ENCODE measurements at places on chromosomes 7 and 10.
A peak's percentile ranks its signal among the peaks of the same experiment; 100 is the strongest.

DNA sequence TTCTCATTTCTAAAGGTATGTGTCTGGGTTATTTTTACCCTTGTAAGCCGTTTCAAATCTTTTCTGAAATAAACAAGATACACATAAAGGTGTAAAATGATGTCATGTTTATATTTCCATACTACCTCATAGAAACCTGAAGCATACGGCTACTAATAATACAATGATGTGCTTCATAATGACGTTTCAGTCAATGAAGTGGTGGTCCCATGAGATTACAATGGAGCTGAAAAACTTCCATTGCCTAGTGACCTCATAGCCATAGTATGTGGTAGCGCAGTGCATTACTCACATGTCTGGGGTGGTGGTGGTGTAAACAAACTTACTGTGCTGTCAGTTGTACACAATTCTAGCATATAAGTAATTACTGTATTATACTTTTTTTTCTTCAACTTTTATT is 24.9 kb downstream of the EPDR1 start:
- H3K4me1 ChIP-seq, result no peaks in the 10 kb centered on the region
- no peaks in the 10 kb centered on the region for H3K36me3 ChIP-seq
- H3K27ac ChIP-seq, result no peak overlapping the region
- no peaks in the 10 kb centered on the region for H3K27me3 ChIP-seq

- no peak overlapping the region for H3K27ac ChIP-seq
- no peak for DNase-seq
- no peaks in the 10 kb centered on the region for H3K4me1 ChIP-seq
- no peaks in the 10 kb centered on the region for H3K27me3 ChIP-seq
- H3K36me3 ChIP-seq, result no peaks in the 10 kb centered on the region
Measured at GRCh38 chr7:142943706-142944268, 4.5 kb downstream of the LLCFC1 start.

GRCh38 chr7:152145853-152146466 is 120.5 kb downstream of the GALNT11 start:
- H3K4me3 ChIP-seq, result no peak overlapping the region
- H3K27me3 ChIP-seq, result no peaks in the 10 kb centered on the region
- H3K27ac ChIP-seq, result no peak overlapping the region

- H3K4me3 ChIP-seq, result no peak overlapping the region
- peaks cover 5% of the 10 kb centered on the region for H3K4me1 ChIP-seq
- no peaks in the 10 kb centered on the region for H3K36me3 ChIP-seq
- H3K27ac ChIP-seq, result no peak overlapping the region
- DNase-seq, result no peak
- peaks cover 5% of the 10 kb centered on the region for H3K27me3 ChIP-seq
Measured at GRCh38 chr7:101598422-101598985, 30.6 kb downstream of the MYL10 start.

DNA sequence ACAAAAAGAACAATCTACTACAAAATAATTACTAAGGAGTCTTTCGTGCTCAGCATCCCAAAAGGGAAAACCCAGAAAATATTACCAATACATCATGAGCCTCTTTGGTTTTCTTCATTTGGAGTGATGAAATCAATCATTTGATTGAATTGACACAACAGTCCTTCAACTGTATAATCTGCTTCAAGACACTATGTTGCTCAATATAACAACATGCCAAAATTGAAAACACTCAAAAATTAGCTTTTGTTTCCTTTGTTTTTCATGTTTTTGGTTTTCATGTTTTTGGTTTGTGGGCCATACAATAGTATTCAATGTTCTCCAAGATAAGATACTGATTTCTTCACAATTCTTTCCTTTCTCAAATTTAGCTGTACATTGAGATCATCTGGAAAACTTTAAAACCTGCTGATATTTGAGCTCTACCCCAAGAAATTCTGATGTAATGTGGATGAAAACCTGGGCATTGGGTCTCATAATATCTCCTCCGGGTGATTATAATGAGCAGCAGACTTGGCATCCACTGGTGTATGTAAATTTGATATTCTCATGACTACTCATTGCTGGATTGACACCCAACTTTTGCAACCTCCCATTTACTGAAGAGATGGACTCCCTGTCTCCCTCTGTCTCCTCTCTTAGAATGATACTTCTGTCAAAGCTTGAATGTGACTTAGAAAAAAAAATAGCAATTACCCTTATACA is 4.6 kb downstream of the SOSTDC1 start:
- no peak for DNase-seq
- no peaks in the 10 kb centered on the region for H3K36me3 ChIP-seq
- H3K27me3 ChIP-seq, result no peaks in the 10 kb centered on the region
- no peak overlapping the region for H3K4me3 ChIP-seq
- no peaks in the 10 kb centered on the region for H3K4me1 ChIP-seq

DNA sequence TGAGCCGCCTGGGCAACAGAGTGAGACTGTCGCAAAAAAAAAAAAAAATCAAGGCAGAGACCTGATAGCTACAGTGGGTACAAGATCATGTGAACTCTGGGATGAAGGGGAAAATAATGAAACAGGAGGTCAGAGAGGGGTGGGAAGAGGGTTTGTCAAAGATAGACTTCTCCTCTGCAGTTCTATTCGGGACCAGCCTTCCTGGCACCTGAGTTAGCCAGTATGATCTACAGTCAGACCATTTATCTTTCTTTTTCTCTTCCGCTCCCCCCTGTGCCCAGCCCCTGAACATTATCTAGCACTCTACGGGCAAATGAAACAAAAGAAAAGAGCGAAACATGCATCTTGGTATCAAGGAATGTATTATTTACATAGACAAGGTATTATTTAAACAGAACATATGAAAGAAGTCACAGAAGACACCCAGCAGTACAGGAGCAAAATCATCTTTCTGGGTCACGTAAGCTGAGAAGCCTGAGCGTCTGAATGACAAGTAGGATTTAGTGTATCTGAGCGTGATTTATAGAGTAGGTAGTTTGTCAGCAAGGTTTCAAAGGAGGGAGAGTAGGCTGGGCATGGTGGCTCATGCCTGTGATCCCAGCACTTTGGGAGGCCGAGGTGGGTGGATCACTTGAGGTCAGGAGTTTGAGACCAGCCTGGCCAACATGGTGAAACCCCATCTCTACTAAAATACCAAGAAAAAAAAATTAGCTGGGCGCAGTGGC is 109.0 kb downstream of the PRKCQ start:
- no peaks in the 10 kb centered on the region for H3K36me3 ChIP-seq
- peaks cover 4% of the 10 kb centered on the region for H3K27me3 ChIP-seq
- H3K4me3 ChIP-seq, result no peak overlapping the region
- no peak overlapping the region for H3K27ac ChIP-seq
- H3K4me1 ChIP-seq, result peaks cover 15% of the 10 kb centered on the region

GRCh38 chr7:142753366-142753765 is 4.1 kb downstream of the PRSS1 start:
- no peaks in the 10 kb centered on the region for H3K36me3 ChIP-seq
- H3K4me1 ChIP-seq, result no peaks in the 10 kb centered on the region
- DNase-seq, result no peak
- H3K4me3 ChIP-seq, result no peak overlapping the region
- H3K27me3 ChIP-seq, result no peaks in the 10 kb centered on the region

DNA sequence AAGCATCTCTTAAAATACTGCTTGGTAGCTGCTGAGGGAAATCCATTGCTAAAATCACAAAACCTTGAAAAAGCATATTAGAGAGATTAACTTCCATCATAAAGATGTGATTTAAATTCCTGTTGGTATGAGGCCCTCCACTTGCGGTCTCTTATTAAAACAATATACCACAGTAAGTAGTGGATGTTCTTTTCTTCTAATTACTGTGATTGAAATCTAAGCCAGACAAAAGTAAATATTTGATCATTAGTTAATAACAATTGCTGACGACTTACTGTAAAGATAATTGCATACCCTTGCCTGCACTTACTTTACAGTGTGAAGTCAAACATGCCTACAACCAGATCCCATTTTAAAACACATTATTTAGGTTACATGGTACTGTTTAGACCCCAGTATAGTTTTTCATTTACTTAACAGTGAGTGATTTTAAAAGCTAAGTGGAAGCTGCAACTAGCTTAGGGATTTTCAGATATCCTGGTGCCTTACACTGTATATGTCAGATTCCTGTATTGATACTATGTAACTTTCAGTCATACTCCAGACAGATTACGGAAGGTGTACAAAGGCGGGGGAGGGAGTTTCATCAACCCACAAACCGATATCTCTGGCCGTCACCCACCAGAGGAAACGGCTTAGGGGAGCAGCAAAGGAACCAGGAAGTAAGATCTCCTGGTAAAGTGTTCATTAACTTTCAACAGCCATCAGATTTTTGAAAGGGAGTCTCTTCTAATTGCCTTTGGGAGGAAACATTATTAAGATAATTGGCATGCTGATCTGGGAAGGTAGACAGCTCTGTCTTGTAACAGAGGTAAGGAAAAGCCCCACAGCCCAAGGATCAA is 986 bp downstream of the NRP1 start:
- H3K27ac ChIP-seq, result no peak overlapping the region
- peaks cover 14% of the 10 kb centered on the region for H3K4me1 ChIP-seq
- peak; percentile 13 for DNase-seq
- H3K4me3 ChIP-seq, result peak overlapping the region; percentile 22
- H3K36me3 ChIP-seq, result no peaks in the 10 kb centered on the region
- peaks cover 29% of the 10 kb centered on the region for H3K27me3 ChIP-seq

DNA sequence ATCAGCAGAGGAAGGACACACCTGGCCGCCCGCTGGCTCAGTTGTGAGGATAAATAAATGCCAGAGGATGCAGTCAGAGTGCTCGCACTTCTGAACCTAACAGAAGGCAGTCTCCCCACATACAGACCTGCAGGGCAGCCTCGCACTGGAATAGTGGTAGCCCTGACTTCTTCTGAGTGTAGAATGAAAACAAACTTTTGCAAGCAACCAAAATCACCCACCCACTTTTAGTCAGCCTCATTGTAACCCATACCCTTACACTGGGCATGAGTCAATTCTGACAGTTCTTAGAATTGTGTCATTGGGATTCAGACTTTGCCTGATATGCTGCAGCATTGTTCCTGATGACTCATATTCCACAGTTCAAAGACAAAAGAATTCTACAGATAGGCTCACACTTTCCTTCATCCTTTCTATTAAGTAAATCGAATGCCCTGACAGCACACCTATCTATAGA is 167.0 kb upstream of the CDK1 start:
- no peaks in the 10 kb centered on the region for H3K27me3 ChIP-seq
- no peak overlapping the region for H3K4me3 ChIP-seq
- no peak for DNase-seq
- no peaks in the 10 kb centered on the region for H3K36me3 ChIP-seq
- no peaks in the 10 kb centered on the region for H3K4me1 ChIP-seq

DNA sequence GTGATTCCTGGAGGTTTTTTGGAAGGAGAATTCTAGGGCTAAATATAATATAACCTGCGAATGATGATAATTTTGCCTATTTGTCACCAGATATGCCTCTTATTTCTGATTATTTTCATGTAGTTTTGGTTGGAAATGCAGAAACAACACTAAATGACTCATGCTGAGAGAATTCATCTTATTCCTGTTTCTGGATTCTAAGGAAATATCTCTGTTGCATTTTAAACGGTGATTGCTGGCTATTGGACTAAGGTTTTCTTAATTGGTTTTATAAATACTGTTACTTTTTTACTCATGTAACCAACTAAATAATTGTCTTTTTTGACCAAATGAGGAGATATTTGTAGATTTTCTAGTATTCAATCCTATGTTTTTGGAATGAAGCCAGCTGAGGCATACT is 204.9 kb upstream of the NPSR1 start:
- H3K4me3 ChIP-seq, result no peak overlapping the region
- H3K27me3 ChIP-seq, result no peaks in the 10 kb centered on the region
- H3K4me1 ChIP-seq, result no peaks in the 10 kb centered on the region
- DNase-seq, result no peak

- no peaks in the 10 kb centered on the region for H3K36me3 ChIP-seq
- DNase-seq, result no peak
- no peak overlapping the region for H3K4me3 ChIP-seq
- peaks cover 2% of the 10 kb centered on the region for H3K4me1 ChIP-seq
- H3K27ac ChIP-seq, result no peak overlapping the region
- H3K27me3 ChIP-seq, result no peaks in the 10 kb centered on the region
Measured at GRCh38 chr7:130432886-130433285, 7.9 kb downstream of the CEP41 start.

DNA sequence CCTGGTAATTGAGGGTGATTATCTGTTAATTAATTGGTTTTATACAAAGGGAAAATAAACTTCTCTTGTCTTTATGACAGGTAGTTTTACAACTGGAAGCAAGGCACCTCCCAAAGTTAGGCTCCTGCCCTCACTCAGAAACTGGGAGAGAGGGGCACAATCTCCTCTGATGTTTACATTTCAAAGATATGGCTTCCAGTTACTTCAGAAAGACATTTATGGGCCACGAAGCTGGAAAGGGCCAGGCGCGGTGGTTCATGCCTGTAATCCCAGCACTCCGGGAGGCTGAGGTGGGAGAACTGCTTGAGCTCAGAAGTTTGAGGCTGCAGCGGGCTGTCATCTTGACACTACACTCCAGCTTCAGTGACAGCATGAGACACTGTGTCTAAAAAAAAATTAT is 115.6 kb upstream of the KMT2E start:
- peaks cover 9% of the 10 kb centered on the region for H3K27me3 ChIP-seq
- H3K36me3 ChIP-seq, result no peaks in the 10 kb centered on the region

DNA sequence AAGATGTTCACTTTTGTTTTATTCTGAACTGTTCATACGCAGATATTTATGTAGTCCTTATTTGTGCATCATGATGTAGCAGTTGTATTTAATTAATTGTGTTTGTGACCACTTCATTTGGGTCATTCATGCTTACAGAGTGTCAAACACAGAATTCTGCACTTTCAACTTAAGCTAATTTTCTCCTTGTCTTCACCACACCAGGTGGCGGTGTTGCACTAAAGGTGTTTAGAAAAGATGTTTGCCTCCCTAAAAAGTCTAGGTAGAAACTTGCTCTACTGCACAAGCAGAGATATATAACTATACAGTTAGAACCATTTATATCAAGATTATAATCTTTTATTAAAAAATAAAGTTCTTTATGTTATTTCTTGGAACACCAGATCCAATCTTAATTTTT is 1.3 kb upstream of the TAS2R38 start:
- H3K4me1 ChIP-seq, result peaks cover 13% of the 10 kb centered on the region
- H3K27ac ChIP-seq, result no peak overlapping the region
- no peaks in the 10 kb centered on the region for H3K36me3 ChIP-seq
- H3K27me3 ChIP-seq, result no peaks in the 10 kb centered on the region
- H3K4me3 ChIP-seq, result no peak overlapping the region
- peak; percentile 16 for DNase-seq

- H3K27me3 ChIP-seq, result no peaks in the 10 kb centered on the region
- H3K36me3 ChIP-seq, result no peaks in the 10 kb centered on the region
- no peak overlapping the region for H3K4me3 ChIP-seq
- DNase-seq, result no peak
Measured at GRCh38 chr7:54245020-54245419, 297.2 kb upstream of the VSTM2A start.

- H3K4me1 ChIP-seq, result peaks cover 6% of the 10 kb centered on the region
- DNase-seq, result no peak
- peaks cover 3% of the 10 kb centered on the region for H3K27me3 ChIP-seq
- H3K36me3 ChIP-seq, result no peaks in the 10 kb centered on the region
- H3K4me3 ChIP-seq, result no peak overlapping the region
Measured at GRCh38 chr7:45203936-45204445, 46.4 kb downstream of the RAMP3 start.
